ENCODE measurements at places on chromosomes 6 and 20.

GRCh38 chr20:15564981-15565380 lies 1008.3 kb downstream of the KIF16B start:
- no peak for DNase-seq

GRCh38 chr20:1377341-1377871 lies 15.4 kb downstream of the FKBP1A start:
- no peak for DNase-seq

DNA sequence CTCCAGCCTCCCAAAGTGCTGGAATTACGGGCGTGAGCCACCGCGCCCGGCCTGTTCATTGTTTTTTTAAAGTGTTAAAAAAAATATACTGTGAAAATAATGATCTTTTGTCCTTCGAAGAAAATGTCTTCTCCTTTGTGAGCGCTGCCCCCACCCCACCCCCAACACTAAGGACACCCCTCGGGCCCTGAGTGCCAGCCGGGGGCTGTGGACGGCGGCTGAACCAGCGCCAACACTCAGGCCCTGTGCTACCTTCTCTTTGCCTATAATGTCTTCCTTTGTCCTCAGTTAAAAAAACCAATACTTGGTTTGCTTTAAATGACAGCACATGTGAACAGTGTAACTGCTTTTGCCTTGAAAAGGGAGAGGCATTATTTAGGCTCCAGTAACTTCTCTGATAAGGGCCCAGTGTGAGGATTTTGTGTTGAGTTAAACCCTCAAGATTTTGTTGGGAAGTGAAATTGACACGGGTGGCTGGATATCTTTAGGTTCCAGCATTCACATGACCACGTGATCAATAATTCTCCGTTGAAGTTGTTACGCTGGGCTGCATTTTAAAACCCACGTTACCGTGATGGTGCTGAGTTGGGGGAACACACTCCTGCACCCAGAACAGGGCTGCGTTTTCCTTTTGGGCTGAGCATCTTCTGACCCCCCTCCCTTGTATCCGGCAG lies 9.5 kb upstream of the ADRM1 start:
- DNase-seq: no peak

- peak; percentile 26 for DNase-seq
Measured at GRCh38 chr6:8434727-8435092, 635 bp downstream of the SLC35B3 start.

DNA sequence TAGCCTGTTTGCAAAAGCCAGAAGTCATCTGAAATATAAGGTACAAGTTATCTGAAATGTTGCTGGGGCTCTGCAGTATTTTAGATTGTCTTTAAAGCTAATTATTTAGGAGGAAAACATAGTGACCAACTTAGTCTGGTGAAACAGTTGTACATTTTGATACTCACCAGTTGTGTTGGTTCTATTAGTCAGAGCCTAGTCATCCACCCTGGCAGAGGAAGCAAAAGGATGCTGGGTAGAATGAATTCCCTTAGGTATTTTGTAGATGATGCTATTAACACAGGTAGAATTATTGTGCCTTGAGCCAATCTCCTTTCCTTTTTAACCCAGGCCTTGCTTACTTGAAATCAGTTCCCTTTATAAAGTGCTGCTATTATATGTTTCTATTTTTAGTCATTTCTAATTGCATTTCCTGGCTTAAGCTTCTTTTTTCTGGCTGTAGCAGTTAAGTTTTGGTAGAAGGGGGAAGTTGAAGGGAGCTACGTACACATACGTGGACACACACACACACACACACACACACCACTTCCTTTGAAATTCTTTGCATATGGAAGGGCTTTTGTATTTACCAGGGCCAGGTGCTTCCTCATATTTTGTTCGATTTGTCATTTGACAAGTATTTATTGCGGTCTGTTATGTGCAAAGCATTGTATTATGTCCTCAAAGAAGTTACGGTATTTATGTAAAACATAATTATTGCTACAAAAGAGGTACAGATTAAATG lies 82.4 kb downstream of the RTN4IP1 start:
- no peak for DNase-seq

GRCh38 chr6:26157251-26158075 lies 70.2 kb downstream of the HFE start:
- peak; percentile 96 for DNase-seq

DNA sequence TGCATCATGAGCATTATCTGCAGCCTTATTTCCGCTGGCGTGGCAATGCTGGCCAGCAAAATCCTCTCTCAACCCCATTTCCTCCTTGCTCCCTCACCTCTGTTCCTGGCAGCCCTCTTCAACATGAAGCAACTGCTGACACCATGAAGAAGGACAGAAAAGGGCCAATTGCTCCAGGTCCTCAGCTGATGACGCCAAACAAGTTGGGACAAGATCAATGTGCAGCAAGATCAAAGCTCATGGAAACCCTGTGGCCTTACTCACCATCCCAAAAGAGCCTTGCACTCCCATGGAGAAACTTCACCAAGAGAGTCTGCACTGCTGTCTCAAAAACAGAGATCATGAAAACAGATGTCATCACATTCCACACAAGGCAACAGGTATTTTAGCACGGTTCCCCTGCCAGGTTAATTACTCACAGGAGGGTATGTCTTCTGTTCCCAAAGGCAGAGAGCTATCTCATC lies 7.4 kb downstream of the GFOD1 start:
- no peak for DNase-seq

GRCh38 chr6:107866606-107867301 lies 42.6 kb upstream of the SCML4 start:
- DNase-seq: peak; percentile 25

DNA sequence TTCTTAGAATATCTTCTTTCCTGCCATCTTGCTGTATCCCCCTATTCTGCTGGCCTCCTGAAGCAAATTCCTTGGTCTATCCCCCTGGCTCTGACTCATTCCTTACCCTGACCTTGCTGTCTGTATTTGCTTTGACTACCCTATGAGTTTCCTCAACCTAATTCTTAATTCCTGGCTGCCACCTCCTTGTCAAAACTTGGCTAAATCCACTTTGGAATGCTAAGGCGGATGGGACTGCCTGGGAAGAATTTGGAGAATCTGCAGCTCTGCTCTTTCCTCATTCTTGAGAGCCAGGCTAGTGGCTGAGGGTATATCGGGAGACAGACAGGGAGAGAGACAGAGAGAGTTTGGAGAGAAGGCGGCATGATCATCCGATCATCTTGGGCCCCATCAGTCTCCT lies 24.4 kb downstream of the CAP2 start:
- no peak for DNase-seq

DNA sequence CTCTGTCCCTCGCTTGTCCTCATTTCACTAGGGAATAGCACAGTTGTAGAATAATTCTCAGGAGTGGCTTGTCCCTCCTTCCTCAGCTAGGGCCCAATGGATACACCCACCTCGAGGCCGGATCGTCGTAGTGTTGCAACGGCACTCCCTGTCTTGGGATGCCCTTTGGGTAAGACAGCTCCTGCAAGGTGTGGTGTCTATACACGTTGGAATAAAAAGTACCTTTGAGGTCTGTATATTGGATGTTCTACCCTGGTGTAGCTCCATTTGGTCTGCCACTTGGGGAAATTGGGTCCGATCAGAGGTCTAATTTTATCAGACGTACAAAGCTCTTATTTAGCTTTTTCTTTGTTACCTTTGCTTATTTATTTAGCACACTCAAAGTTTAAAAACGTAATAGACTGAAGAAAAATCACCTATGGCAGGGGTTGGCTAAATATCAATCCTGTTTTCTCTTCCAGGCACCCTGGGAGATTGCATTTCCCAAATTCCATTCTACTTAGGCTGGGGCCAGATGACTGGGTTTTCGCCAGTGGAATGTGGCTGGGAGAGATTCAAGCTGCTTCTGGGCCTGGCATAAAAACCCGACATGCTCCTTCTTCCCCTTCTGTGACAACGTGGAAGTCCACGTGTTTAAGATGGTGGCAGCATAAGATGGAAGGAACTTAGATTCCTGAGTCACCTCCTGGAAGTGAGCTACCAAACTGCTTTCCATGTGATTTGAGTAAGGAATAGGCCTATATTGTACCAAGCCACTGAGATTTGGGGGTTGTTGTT lies 82.3 kb upstream of the CD83 start:
- no peak for DNase-seq

DNA sequence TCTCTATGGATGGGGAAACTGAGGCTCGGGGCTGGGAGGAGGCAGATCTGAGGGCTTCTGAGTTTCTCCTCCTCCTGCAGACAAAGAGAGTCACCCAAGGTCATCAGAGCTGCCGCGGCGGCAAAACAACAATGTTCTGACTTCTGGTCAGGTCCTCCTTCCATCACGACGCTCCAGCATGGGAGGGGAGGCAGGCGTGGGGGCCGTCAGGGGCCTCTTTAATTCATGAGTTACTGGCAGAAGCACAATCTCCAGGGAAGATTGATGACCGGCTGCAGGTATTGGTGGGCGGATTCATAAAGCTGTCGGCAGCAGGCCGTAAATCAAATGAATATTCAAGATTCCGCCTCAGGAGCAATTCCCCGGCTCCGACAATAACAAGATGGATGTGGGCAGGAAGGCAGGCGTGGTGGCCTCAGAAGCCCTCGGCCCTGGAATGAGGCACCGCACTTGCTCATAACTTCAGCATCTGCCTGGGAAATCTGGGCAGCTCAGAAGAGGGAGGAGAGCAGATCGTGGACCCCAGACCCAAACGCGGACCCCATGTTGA lies 19.1 kb downstream of the PCK1 start:
- no peak for DNase-seq

GRCh38 chr6:49784272-49784671 lies 2.8 kb downstream of the PGK2 start:
- DNase-seq: no peak

DNA sequence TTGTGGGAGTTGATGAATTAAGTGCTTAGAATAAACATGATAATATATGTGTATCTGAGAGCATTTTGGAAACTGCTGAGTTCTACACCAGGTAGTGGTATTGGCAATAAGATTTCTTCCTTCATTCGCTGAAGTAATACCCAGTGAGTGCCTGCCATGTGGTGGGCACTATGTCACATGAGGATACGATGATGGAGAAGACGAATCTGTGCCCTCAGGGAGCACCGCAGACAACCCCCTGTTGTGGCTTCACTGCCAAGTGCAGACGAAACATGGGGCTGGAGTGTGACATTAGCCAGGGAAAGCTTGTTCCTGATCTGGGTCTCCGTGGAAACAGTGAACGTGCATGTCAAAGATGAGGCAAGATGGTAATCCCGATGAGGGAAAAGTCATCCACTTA lies 7.9 kb downstream of the ZNF76 start:
- no peak for DNase-seq

GRCh38 chr6:24195836-24196597 lies 70.0 kb downstream of the NRSN1 start:
- no peak for DNase-seq

DNA sequence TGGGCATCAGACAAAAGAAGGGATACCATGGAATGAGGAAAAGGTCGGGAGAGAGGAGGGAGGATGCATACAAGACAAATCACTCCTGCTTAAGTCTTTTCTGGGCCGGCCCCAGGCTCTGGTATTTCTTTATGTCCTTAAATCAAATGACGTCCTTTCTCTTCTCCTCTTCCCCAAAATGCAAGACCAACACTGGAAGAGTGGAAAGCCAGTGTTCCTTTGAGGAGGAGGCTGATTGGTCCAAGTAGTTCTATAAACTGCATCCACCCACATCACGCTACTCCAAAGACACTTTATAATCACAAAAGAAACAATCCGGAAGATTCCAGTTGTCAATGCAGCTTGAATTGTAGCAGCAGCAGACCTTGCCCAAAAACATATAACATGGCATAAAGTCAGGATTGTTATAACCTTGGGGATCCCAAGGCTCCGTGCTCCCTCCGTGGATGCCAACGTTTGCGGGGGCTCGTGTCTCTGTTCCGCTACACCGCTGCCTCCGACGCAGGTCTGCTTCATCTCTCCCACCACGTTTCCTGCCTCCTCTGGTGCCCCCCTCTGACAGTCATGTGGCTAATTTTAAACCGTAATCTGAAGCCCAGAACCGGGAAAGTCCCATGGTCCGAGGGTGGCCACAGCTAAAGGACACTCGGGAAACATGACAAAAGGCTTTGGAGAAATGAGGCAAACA lies 47.1 kb downstream of the MCUR1 start:
- DNase-seq: no peak

DNA sequence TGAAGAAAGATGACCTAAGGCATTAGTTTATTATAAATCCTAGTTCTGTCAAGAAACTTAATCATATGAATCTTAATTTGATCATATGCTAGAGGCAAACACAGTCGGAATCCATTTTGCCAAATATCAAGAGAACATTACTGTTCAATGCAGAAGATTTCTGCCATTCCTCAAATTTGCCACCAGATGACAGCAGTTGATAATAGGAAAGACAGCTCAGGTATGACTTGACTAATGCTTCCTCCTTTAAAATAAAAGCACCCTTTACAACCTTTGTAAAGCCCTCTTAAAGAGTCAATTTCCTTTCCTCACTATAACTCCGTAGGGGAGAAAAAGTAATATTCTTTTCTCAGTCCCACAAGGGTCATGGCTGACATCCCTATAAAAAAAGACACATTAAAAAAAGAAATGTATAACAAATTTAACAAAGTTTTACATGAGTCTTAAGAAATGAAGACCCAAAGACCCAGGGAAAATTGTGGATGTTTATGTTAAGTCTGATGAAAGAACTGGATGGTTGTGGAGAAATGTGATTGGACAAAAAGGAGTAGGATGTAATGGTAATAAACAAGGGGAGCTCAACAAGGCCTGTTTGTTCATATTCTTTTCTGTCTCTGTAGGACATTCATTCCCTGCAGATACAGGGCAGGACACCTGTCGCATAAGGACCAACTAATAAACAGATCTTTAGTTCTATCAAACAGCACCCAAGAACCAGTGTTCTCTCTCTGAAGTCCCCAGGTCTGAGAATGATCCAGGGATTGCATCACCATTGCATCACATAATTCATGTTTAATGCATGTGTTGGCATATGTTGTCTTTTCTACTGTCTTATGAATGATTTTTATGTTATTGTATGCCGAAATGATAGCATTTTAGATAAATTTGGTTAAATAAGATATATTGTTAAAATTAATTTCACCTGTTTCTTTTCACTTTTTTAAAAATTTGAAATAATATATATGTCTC lies 23.0 kb upstream of the IL17A start:
- DNase-seq: no peak

GRCh38 chr6:25670208-25670607 lies 18.2 kb downstream of the SCGN start:
- no peak for DNase-seq

DNA sequence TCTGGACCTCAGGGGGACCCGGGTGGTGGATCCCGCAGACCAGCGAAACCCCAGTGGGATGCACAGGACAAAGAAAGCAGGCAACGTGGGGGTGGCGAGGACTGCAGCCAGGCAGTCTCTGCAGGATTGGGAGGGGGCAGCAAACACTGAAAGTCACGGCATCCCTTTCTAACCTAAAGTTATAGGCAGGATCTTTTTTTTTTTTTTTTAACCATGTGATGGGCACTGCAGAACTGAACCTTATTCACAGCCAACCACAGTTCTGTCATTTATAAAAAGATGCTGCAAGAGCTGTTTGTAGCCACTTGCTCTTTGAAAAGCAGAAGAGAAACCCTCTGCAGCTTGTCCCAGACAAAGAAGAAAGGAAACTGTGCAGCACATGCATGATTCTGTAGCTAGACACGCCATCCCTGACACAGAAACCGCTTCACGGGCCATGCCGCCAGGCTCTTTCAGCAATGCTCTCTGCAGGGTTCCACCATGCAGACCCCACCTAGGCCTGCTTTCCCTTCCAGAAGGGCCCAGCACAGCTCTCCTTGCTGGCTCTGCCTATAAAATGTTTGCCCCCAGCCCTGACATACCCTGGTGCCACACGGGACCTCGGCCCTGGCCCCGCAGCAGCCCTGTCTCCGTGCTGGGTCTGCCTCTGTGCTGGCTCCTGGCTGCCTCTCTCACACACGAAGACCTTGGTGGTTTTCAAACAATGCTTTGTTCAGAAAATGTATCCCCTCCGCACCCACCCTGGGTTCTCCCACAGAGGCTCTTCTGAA lies 70.8 kb downstream of the PYGB start:
- no peak for DNase-seq

- no peak for DNase-seq
Measured at GRCh38 chr6:118309337-118310093, 238.6 kb upstream of the PLN start.
